ENCODE measurements at places on chromosomes 4 and X. TPM values are rescaled to one million over a fixed set of nuclear protein-coding genes. Genes with fewer than 3 reads are reported as not detected.
A peak's percentile ranks its signal among the peaks of the same experiment; 100 is the strongest.

DNA sequence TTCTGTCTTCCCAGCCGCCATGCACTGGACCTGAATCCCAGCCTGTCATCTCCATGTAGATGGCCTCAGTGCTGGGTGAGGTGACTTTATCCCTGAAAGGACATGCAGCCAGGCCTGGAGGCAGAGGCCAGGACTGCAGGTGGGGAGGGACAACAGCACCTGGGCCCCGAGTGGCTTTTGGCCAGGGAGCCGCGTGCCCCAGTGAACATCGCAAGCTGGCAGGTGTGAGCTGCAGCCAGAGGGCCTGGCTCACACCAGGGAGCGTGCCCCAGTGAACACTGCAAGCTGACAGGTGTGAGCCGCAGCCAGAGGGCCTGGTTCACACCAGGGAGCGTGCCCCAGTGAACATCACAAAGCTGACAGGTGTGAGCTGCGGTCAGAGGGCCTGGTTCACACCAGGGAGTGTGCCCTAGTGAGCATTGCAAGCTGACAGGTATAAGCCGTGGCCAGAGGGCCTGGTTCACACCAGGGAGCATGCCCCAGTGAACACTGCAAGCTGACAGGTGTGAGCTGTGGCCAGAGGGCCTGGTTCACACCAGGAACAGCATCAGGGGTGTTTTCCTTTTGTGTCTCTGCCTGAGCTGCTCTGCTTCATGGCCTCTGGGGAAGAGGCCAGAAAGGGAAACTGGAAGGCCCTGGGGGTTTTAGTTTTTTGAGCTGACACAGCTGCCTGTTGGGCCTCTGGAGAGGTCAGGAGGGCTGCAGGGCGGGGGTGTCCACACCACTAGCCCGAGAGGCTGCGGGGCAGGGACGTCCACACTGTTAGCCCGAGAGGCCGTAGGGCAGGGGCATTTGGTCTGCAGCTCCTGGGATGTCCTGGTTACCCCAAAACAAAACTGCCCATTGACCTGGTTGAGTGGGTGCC is 22.7 kb upstream of the PSAPL1 start:
- DNase-seq = no peak

DNA sequence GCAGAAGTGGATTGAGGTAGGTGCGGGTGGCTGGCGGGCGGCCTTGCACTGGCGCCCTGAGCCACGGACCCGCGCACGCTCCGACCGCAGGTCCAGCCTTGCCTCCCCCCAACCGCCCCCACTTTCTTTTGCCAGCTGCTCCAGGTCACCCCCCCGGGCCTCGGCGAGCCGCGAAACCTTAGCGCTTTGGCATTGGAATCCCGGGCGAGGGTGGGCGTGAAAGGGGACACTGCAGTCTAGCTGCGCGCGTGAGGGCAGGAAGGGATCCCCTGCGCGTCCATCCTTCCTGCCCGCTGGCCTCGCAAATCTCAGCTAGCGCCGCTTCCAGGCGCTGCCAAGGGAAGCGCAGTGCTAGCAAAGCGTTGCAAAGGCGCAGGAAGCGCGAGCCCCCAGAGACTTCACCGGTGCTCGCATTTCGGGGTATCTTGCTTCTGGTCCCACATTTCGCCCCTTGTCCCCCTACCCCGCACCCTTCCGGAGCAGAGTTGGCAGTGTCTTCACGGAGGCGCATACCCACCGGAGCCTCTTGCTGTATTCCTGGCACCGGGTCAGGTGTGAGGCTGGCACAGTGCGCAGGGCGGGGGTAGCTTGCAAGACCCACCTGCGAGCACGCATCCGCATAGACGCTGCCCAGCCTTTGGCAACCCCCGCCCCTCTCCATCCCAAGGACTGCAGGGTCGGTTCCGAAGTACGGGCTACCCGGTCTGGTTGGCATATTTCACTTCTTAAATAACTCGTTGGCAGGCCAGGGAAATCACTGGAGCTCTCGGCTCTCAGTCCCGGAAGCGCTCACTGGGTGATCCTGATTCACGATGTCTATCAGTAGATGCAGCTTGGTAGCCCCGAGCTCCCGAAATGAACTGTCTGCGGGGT is 104.4 kb downstream of the UCHL1 start:
- no peak for DNase-seq

- DNase-seq = no peak
Measured at GRCh38 chr4:98630737-98631454, 27.5 kb downstream of the TSPAN5 start.

GRCh38 chr4:171565130-171565788 is 247.9 kb upstream of the GALNTL6 start:
- DNase-seq = no peak

DNA sequence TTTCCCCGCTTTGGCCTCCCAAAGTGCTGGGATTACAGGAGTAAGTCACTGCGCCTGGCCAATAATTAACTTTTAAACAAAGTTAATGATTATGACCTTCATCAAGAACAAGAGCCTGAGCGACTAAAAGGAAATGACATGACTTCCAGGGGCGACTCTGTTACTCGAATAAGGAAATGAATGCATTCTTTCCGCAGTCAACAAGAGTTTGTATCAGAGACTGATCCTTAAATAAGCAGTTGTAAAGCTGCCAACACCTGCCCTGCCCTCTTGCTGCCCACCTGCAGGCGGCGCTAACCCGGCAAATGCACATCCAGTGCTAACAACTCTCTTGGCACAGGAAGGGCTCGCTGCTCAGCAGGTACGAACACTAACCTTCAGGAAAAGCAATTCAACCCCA is 27.3 kb downstream of the WDR1 start:
- DNase-seq = no peak

DNA sequence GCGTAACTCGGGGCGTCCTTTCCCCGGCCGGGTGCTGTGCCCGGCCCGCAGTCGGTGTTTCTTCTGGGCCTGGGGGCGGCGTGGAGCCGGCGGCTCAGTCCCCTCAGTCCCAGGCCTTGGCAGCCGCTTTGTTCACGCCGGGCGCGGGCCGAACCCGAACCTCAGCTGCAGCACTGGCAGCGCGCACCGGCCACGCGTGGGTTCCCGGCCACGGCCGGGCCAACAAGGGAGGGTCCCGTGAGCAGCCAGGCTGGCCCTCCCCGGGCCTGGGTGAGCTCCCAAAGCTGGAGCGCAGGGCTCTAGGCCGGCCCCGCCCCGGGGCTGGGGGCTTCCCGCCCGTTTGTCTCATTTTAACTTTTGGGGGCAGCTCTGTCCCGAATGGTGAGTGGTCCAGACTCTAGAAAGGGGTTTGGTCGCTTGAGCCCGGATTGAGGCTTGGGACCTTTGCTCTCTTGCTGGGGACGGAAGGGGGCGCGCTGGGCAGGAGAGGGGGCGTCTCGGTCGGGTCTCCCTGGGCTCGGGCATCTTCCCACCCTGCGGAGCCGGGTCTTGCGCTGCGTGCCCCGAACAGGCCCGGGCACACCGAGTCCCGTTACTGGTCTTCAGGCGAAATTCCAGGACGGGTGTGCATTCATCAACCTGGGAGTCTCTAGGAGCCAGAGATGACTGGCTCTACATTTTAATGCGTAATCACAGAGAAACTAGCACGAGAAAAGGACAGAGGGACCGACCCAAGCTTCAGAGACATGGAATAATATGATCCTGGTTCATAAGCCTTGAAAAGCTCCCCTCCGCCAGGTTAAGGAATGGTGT is 177.1 kb downstream of the CBR4 start:
- DNase-seq = peak; percentile 67

GRCh38 chr4:56308384-56308783 is 78.9 kb downstream of the AASDH start:
- no peak for DNase-seq

GRCh38 chr4:101348367-101348827 is 1.1 kb upstream of the PPP3CA start:
- DNase-seq = no peak

DNA sequence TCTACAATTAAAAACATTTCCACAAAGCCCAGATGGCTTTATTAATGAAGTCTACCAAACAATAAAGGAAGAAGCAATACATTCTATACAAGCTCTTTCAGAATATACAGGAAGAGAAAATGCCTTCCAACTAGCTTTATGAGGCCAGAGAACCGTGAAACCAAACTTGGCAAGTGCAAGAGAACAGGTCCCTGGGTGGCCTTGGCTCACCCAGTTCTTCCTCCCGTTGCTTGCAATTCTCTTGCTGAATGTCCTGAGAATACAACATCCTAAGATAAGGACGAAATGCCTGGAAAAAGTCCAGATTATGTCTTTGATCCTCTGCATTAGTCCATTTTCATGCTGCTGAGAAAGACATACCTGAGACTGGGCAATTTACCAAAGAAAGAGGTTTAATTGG is 204.9 kb downstream of the MAD2L1 start:
- no peak for DNase-seq

NXF2B gene
- polyA plus RNA-seq = not detected
